ENCODE measurements at places on chromosomes 4 and X. TPM values are rescaled to one million over a fixed set of nuclear protein-coding genes. Genes with fewer than 3 reads are reported as not detected.

Gene PDCL2
- 0.21 TPM for total RNA-seq

Gene TLR6
- total RNA-seq: 0.11 TPM

Gene PNMA6F
- 0.13 TPM for total RNA-seq

Gene TLL1
- 0.46 TPM for total RNA-seq
